ENCODE measurements at places on chromosomes 5 and 9. TPM values are rescaled to one million over a fixed set of nuclear protein-coding genes. Genes with fewer than 3 reads are reported as not detected.

- DNase-seq: no peak
Observed at GRCh38 chr5:138666226-138666742, 86.9 kb upstream of the CTNNA1 start.

DNA sequence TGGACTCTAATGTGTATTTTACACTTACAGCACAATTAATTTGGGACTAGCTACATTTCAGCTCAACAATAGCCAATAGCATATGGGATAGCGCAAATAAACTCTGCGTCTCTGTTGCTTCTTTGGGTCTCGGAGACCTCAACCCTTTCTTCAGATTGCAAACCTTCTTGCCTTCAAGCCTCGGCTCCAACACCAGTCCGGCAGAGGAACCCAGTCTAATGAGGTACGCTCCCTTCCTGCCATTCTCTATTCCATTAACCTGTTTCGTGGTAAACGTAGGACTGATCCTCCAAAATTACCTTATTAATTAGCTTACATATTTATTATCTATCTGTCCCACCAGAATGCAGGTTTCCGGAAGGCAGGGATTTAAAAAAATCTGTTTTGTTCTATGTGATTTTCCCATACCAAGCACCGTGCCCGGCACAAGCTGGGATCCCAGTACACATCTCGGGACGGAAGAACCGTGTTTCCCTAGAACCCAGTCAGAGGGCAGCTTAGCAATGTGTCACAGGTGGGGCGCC lies 525 bp upstream of the DAPK1 start:
- DNase-seq: no peak

DNA sequence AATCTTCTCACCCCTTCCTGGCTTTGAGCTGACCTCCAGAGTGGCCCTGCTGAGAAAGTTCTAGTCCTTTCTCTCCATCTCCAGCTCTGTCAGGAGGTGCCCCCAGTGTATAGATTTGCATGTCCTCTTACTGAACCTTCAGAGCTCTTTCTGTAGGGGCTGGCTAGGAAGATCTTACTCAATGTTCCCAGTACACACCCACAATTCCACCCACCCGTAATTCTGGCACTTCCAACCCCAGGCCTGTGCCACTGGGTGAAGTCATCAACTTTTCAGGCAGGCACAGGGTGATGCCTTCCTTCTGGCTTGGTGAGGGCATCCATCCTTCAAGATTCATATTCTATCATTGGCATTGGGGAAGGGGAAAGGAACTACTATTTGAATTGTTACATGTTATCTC lies 75.9 kb downstream of the ACER2 start:
- DNase-seq: no peak

DNA sequence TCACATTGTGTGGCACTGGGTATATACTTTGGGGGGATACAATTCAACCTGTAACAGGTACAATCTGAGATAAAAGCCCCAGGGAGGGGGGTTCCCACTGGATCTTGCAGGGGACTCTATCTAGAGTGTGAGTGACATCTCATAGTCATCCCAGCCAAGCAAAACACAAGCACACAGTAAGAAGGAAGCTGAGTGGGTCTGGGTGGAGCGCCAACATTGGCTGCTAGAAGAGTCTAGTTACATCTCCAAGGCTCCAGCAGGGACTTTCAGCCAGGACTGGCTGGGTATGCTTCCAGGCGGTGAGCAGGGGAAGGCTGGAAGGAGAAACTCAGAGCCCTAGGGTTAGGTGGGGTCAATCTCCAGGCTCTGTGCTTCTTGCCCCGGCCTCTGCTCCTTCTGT lies 53.0 kb downstream of the IL31RA start:
- DNase-seq: peak; percentile 85

- DNase-seq: no peak
Observed at GRCh38 chr9:5552301-5552700, 42.0 kb downstream of the PDCD1LG2 start.

GRCh38 chr5:80008995-80009765 lies 18.1 kb upstream of the MTX3 start:
- DNase-seq: no peak

- DNase-seq: no peak
Observed at GRCh38 chr5:118042076-118042475, 946.3 kb downstream of the DTWD2 start.

DNA sequence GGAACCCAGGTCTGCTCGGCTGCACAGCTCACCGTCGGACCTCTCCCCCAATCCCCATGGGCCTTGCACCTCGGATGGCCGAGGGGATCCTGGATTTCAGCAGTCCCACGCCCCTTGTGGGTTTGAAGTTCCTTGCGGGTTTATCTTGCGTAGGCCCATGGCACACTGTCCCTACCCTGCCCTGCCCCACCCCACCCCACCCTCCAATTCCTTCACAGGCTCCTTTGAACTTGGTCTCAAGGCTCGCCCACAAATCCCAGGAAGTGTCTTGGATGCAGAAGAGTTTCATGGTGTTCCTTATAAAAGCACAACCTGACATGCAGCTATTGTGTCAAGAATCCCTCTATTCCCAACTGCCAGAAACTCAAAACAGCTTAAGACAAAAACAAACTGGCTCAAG lies 11.2 kb upstream of the SMIM23 start:
- no peak for DNase-seq

DNA sequence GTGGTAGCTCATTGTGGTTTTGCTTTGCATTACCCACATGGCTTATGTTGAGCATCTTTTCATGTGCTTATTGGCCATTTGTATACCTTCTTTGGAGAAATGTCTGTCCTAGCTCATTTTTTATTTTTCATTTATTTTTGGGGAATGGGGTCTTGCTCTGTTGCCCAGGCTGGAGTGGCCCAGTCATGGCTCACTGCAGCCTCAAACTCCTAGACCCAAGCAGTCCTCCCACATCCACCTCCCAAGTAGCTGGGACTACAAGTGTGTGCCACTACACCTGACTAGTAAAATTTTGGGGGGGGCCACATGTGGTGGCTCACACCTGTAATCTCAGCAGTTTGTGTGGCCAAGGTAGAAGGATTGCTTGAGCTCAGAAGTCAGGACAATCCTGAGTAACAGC lies 77.4 kb downstream of the UBE2R2 start:
- DNase-seq: no peak

DNA sequence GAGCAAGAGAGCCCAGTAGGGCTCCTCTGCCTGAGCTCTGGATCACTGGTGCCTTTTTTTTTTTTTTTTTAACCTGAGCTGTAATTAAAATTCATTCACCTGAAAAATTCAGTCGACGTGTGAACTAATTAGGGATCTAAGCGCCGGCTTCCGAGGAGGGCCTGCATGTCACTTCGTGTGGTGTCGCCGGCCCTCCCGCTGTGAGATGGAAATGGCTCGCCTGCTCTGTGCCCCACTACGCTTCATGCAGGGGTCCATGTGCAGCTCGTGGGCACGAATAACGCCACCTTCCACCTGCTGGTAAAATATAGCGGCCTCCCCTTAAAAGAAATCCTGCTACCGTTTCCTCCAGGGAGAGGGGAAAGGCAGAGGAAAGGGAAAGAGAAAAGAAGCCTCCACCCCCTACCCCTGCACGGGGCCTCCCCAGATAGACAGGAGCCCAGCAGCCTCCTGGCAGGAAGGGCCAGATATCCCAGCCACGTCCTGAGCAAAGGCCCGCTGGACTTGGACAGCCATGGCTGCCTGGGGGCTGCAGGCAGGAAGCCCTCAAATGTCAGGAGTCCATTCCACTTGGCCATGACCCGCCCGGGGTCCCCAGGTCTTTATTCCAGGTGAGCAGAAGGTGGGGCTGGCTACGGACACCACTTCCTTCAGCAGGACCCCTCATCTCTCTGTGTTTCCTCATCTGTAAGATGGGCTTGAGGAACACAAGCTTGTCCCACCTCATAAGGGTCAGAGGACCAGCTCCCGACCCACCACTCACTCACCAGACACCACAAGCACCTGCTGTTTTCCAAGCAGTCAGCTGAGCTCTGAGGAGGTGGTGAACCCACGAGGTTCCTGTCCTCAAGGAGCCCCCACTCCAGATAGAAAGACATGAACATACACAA lies 38.2 kb upstream of the ZNF354A start:
- peak; percentile 57 for DNase-seq

DNA sequence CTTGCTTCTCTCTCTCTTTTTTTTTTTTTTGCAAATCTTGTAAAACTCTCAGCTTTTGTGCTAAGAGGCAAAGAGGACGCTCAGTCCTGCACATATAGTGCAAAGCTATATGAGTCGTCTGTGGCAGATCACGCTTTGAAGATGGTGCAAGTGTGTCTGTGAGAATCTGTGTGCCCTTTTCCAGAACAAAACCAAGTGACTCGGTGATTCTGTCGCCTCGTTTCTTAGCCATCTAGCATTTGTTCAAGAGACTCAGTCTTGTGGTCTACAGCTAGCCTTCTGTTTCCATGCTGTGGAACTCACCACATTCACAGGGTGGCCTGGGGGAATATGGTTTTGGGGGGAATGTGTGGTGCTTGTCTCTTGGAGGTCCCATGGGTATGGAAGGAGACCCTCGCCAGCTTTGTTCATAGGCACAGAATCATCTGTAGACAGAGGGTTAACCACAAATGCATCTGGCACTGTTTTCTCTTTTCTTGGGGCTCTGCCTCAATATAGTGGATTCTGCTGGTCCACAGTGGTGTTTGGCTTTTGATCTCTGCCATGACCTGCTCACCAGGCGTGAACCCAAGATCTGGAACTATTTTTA lies 82.1 kb downstream of the C9orf152 start:
- DNase-seq: no peak

- DNase-seq: no peak
Observed at GRCh38 chr5:157541447-157542118, 34.0 kb downstream of the ADAM19 start.

GRCh38 chr5:60323596-60323995 lies 376.4 kb downstream of the DEPDC1B start:
- DNase-seq: no peak

- DNase-seq: no peak
Observed at GRCh38 chr9:130659699-130660248, 4.6 kb upstream of the PRDM12 start.

- no peak for DNase-seq
Observed at GRCh38 chr5:164498438-164498837, 993.0 kb downstream of the MAT2B start.

DNA sequence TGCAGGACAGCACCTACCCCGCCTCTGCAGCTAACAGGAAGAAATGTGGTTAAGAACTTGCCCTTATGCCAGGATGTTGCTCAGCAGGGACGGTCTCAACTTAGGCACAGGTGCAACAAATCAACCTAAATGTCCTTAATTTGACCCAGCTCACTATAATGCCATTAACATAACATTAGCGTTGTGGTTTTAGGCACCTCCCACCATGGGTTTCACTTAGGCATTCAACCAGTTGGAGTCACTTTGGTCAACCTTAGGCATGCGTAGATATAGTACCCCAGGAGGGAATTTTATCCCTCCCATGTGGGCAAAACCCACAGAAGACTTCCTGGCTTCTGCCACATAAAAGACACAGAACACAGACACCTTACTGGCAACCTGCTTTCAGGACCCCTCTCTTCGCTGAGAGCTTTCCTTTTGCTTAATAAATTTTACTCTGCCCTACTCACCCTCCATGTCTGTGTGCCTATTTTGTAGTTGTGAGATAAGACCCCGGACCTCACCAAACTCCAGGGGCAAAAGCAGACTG lies 8.7 kb upstream of the ERAP1 start:
- DNase-seq: no peak

- DNase-seq: no peak
Observed at GRCh38 chr5:134161513-134162395, 15.0 kb downstream of the SKP1 start.

- DNase-seq: no peak
Observed at GRCh38 chr5:28403846-28404245, 1365.5 kb upstream of the CDH9 start.

DNA sequence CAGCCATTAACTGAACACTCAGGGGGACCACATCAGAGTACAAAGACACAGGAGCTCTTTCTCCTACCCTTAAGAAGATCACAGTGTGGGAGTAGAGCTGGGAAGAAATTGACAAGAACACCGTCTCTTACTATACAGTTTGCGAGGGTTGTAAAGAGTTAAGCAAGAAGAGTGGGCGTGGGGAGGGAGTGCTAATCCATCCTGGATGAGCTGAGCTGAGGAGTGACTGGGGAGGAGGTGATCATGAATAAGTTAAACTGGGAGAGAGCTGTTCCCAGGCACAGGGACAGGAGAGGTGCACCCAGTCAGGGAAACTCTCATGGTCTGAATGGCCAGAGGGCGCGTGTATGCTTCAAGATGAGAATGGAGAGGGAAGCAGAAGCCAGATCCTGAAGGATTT lies 17.2 kb downstream of the TAF1L start:
- DNase-seq: no peak

LRRC19 gene
- total RNA-seq: not detected

KIF4B gene
- total RNA-seq: 0.14 TPM

FCN2 gene
- total RNA-seq: not detected

FOXD4L3 gene
- not detected for total RNA-seq

MED22 gene
- total RNA-seq: 28.9 TPM

OTP gene
- total RNA-seq: not detected

TRIM14 gene
- total RNA-seq: 4.9 TPM

NR5A1 gene
- 0.14 TPM for total RNA-seq
